AG10803 (cell line): ENCODE measurements at places on chromosomes 6 and 20.

GRCh38 chr6:151430886-151431285 lies 21.0 kb downstream of the RMND1 start:
- DNase-seq, result no peak

GRCh38 chr6:98380589-98380988 lies 453.8 kb upstream of the POU3F2 start:
- DNase-seq, result no peak

DNA sequence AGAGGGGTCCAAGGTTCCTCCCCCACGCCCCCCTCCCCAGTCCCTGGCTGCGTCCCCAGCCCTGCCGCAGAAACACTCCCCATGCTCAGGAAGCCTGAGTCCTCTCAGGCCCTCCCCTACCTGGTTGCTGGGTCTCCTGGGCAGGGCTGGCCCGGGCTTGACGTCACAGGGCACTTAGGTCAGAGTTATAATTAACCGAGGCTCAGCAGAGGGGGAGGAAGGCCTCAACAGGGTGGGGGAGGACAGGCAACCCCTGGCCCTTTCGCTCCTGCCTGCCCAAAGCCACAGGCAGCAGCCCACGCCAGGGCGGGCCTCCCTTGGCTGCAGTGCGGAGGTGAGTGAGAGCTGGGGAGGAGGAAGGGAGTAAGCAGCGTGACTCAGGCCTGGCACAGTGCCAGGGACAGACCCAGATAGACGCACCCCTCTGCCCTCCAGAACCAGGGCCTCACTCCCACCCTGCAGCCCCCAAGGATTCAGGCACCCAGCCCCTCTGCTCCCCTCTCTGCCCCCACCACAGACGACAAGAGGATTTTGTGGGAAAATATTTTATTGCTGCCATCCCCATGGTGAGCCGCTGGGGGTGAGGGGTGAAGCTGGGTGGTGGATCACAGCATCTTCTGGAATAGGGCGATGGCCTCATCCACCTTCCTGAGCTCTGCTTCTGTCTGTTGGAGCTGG lies at the start of gene VWA7:
TSS of gene VWA7 (minus strand) at position 340 of the 678 bp plus-strand sequence. CDS start 549 bp downstream, outside the sequence.
- DNase-seq, result peak; percentile 56

GRCh38 chr6:70131528-70131927 lies 171.4 kb downstream of the COL9A1 start:
- DNase-seq, result peak; percentile 3

DNA sequence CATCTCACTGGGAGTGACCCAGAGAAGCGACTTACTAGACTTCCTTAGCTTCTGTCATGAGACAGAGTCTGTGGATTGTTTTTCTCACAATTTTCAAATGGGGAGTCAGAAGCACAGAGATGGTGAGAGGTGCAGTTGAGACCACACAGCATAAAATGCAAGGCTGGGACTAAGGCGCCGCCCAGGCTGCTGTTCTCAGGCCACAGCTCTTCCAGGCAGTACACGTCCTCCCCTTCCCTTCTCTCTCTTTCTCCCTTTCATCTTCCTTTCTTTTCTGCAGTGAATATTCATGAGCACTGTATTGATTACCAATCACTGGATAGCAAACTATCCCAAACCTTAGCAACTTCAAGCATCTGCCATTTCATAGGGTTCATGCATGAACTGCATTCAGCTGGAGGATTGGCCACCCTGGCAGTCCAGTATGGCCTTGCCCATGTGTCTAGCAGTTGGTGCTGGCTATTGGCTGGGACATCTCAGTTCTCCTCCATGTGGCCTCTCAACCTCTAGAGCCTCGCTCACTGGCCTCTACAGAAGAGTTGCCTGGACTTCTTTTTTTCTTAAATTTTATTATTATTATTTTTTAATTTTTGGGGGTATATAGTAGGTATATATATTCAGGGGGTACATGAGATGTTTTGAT lies 11.4 kb downstream of the BCAS4 start:
- DNase-seq, result no peak

DNA sequence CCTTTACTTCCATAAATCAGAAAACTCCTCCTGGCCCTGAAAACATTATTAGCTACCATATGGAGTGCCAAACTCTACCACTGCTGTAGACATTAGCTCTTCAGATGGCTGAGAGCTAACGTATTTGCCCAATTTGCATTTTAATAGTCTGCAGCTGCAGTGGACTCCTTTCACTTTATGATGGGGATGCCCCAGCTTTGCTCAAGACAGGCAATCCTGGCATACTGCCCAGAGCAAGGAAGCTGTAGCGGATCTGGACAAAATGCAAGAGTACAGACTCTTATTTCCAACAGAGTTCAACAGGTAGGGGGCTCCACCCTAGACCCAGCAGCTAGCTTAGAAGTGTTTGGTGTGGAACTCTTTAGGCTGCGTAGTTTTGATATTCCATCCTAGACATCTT lies 246.7 kb downstream of the FOXC1 start:
- peak; percentile 64 for DNase-seq

- DNase-seq, result no peak
Measured at GRCh38 chr6:6588924-6589709, 597 bp downstream of the LY86 start.

DNA sequence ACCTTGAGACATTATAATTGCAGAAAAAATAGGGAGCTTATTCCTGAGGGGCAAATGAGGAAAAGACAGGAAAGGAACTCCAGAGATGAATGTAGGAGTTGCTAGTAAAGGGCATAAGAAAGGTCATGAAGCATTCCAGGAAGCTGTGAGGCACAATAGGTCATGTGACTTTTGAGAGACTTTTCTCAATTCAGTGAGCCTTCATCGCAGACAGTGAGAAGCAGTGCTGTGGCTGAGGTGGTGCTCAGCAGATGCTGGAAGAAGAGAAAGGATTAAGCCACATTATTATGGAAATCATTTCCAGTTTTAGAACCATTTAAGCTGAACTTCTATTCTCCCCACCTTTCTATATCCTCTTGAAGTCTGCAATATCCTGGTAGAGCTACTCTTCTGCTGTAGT lies 4.1 kb downstream of the SPTLC3 start:
- DNase-seq, result no peak

- DNase-seq, result no peak
Measured at GRCh38 chr20:20367575-20368417, at the start of gene INSM1. Gene INSM1 (plus strand): TSS chr20:20368104. CDS start chr20:20368268, 164 bp downstream.

- DNase-seq, result no peak
Measured at GRCh38 chr20:5834436-5835005, 84.3 kb downstream of the SHLD1 start.

- DNase-seq, result no peak
Measured at GRCh38 chr20:24149881-24150307, 161.3 kb upstream of the GGTLC1 start.

DNA sequence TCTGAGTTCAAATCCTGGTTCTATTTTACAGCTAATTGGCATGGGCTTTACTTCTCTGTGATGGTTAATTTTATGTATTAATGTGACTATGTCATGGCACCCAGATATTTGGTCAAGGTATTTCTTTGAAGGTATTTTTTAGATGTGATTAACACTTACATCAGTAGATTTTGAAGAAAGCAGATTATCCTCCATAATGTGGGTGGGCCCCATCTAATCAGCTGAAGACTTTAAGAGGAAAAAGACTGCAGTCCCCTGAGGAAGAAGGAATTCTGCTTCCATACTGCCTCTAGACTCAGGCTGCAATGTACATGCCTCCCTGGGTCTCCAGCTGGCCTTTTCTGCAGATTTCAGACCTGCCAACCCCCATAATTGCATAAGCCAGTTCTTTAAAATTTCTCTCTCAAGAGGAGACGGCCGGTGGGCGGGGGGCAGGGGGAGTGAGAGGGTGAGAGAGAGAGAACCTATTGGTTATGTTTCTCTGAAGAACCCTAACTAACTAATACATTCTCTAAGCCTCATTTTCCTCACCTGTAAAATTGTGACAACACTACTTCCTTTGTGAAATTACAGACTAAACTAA lies 338.2 kb upstream of the PRDM1 start:
- DNase-seq, result no peak

GRCh38 chr6:112017169-112017568 lies 36.7 kb upstream of the CCN6 start:
- no peak for DNase-seq

DNA sequence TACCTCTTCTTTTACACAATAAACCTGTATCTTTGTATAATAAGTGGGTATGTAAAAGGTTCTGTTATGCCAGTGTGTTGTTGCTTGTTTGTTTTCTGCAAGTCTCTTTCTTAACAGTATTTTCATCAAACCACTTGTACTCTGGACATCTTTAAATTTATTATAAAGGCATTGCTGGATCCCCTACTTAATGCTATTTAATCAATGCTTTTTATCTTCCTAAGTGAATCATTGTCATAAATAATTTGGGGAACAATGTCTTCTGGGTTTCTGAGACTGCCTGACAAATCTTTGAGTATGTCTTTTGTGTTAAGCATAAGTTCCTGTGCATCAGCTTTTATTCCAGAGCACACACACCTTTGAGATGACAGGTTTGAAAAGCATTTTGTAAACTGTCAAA lies 64.7 kb downstream of the ITCH start:
- DNase-seq, result no peak

GRCh38 chr6:72032086-72032485 lies 145.7 kb downstream of the RIMS1 start:
- DNase-seq, result peak; percentile 79

DNA sequence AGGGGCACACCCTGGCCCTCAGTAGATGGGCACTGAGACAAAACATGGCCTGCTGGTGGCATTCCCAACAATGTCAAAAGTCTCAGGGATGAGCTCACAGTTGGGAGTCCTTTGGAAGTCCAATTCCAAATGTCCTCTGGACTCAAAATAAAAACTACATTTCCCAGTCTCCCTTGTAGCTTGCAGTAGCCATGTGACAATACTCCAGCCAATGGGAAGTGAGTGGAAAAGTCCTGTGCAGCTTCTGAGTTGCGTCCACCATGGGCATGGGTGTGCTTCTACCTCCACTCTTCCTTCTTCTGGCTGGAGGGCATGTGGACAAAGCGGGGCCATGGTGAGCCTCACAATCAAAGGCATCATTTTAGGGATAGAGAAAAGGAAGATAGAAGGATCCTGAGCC lies 5.8 kb upstream of the ADAM33 start:
- DNase-seq, result peak; percentile 79

DNA sequence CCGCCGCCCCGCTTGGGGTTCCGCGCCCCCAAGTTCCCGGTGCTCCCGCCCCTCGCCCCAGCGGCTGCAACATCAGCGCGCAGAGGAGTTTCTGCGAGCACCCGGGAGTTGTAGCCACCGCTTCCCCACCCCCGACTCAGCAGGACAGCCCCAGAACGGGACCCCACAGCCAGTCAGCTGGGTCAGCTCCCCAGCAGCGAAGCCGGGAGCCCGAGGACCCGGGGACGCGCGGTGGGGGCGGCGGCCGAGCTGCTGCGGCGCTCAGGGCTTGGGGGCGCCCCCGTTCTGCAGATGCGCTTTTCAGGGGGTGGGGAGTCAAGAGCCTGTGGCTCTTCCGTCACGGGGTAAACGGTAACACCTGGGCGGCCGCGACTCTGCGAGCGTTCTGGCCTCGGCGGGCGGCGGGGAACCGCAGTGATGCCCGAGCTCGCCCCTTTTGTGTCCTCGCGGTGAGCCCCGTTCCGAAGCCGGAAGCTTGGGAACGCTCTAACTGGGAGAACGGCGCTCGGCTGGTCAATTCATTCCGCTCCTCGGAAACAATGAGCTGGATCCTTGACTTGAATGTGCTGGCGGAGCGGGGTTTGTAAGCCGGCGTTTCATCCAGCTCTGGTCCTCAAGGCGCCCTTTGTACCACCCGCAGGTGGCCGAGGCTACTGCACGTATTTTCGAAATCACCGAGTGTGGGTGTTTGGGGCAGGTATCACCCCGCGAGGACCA lies 774 bp downstream of the PLEKHG1 start:
- DNase-seq, result peak; percentile 44

- no peak for DNase-seq
Measured at GRCh38 chr6:146595972-146596731, 2.6 kb upstream of the ADGB start.

DNA sequence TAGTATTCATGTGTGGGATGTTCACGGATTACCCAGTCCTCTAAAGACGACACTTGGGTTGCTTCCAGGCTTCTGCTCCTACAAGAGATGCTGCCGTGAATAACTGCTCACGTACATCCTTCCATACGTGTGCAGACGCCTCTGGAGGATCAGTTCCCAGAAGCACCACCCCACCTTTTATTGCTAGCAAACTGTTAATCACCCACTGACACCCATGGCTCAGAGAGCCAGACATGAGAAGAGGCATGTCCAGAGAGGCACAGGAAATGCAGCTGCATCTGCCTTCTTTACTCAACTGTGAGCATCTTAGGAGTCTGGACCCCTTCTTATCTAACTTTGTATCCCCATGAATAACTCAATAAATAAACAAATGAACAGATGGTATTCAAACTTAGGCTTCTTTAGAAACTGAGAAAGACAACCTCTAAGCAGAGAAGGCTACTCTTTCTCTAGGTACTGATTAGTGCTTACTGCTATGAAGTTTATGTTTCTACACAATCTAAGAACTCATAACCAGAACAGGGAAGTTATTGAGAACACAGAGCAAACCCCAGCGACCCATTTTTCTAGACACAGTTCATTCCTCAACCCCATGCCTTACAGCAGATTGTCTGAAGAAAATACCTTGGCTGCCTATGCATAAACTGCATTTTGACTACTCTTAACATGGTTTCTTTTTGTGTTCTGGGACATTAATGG lies 228.7 kb upstream of the RREB1 start:
- no peak for DNase-seq

- peak; percentile 24 for DNase-seq
Measured at GRCh38 chr20:13611611-13612125, 27.1 kb downstream of the TASP1 start.

DNA sequence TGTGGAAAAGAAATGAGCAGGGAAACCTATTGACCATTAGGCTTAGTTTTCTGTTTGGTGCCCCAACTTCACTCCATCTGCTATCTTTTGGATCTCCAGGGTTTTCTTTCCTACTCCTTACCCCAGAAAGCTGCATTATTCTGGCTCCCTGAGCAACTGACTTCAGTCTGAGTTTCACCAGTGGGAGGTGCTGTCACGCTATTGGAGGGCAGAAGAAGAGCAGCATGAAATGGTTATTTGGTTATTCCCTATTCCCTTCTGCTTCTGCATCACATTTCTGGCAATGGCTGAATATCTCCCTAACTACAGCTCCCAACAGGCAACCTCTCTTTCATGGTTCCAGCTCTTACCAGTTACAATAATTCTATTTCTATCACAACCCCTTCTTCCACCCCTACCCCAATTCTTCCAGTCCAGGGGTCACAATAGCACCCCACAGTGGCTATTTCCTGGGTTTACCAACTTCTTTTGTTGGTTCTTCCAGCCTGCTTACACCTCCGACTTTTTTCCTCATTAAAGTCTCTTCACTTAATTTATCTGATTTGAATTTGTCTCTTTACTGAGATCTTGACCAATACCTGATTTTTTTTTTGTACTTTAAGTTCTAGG lies 311.5 kb downstream of the PLCB1 start:
- no peak for DNase-seq
